NCI-H1092 (cell line): ENCODE measurements at places on chromosomes 6 and 20.
A peak's percentile ranks its signal among the peaks of the same experiment; 100 is the strongest.

GRCh38 chr20:14299831-14300230 lies 37.6 kb downstream of the FLRT3 start:
- no peak for DNase-seq

- DNase-seq = peak; percentile 52
These were observed 80.2 kb downstream of the AFDN start for GRCh38 chr6:167906899-167907298.

GRCh38 chr6:139583420-139583819 lies 209.0 kb upstream of the CITED2 start:
- no peak for DNase-seq

DNA sequence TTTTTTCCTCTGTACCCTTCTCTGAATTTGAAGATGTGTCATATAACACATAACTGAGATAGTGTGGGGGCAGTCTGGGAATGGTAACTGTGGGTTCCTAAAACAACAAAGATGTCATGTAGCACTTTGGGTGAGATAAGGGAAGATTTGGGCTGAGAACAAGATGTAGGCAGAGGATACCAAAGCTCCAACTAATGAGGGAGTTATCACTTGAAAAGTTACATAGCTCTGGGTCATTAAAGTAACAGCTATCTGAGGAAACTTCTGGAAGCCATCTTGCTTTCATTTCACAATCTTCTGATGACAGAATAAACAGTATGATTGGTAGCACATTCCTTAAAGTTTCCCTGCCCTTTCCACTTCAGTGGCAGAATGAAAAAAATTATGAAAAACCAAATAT lies 255.4 kb downstream of the TBX18 start:
- DNase-seq = no peak

DNA sequence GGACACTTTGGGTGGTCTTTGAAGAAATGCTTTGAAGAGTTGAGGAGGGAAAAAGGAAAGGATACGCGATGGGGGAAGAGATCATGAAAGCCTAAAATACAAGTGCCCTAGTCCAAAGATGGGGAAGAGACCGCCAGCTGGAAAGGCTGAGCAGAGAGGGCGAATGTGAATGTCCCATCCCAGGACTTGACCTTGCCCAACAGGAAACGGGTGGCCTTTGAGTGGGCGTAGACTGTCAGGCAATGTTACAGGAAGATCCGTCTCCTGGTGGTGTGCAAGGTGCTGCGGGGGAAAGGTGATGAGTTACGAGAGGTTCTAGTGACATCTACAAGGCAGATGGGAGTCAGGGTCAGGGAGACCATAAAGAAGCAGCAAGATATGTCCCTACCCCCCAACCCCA lies 55.0 kb upstream of the TBXT start:
- no peak for DNase-seq

- DNase-seq = no peak
These were observed 54.1 kb downstream of the UBE2V1 start for GRCh38 chr20:50058662-50059402.

DNA sequence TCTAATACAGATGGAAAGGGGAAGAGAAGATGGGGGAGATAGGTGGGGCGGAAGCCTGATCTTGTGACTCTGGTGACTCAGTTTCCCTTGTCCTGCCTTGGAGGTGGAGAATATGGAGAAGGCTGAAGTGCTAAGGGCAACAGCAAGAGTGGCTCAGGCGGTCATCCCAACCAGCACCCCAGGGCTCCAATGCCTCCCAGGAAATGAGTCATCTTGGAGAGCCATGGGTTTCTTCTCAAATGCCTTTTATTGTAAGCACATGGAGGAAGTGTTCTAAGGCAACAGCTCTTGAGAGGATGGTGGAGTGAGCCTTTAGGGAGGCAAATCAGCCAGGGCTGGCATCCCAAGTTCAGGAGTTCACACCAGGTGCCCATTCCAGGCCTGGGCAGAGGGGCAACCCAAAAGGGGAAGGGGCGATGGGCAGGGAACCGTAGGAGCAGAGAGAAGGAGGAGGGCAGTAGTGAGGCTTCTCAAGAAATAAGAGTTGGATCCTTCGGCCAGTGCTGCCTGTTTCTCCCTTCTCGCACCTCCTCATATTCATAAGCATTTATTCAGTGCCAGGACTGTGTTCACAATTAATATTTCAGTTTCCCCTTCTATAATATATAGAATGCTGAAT lies 13.2 kb upstream of the AHCY start:
- no peak for DNase-seq

GRCh38 chr20:50083034-50083433 lies 29.9 kb downstream of the UBE2V1 start:
- no peak for DNase-seq

GRCh38 chr6:45538641-45539547 lies 161.2 kb upstream of the SUPT3H start:
- DNase-seq = no peak

DNA sequence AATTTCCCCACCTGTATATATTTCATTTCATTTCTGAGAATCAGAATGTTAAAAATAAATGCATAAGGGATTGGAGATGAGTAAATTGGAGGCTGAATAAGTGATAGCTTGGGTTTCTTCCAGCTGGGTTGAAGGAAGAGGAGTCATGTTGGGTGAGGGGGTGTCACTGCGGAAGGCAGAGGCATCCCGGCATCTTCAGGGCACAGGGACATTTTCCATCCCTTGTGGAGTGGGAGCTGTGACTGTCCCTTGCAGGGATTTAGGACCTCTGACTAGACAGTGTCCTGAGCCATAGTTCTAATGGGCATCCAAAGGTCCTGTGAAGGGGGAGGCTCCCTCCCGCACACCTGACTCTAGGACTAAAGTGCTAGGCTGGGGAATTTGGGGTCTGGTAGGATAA lies 2.1 kb downstream of the MCHR2 start:
- DNase-seq = no peak

- no peak for DNase-seq
These were observed 8.8 kb upstream of the SUPT3H start for GRCh38 chr6:45386501-45386900.

- no peak for DNase-seq
These were observed 120.4 kb downstream of the RNGTT start for GRCh38 chr6:88843040-88843439.

DNA sequence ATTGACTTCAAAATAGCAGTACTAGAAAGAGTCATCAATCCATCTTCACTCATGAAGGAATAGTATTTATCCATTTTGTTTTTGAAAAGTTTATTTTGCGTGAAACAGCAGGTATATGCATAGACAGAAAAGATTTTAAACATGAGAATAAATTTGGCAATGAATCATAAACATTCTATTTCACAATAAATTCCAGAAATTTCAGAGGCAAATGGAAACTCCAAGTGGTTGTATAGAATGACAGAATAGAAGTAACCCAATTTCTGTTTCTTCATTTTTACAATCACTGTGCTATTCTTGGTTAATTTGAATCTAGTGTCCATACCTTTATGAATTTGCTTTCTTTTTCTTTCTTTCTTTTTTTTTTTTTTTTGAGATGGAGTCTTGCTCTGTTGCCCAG lies 173.0 kb upstream of the ECI2 start:
- no peak for DNase-seq

DNA sequence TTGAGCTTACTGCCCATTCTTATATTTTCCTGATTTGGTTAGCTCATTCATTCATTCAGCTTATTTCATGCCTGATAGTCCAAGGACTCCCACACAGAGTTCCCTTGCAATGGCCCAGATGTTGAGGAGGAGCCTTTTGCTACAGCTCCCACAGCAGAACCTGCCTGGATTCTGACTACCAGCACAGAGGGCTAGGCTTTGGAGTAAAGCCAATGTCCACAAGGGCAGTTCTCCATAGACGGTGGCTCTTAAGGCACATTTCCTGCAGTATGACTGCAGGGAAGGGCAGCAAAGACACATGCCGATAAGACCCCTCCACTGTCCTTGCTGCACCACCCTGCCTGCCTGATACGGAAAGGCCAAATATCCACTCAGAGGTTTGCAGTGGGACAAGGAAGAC lies 112.3 kb upstream of the SYNDIG1 start:
- DNase-seq = peak; percentile 54

GRCh38 chr6:138814179-138814834 lies 18.4 kb downstream of the ECT2L start:
- no peak for DNase-seq

GRCh38 chr6:109478841-109479624 lies 4.0 kb downstream of the ZBTB24 start:
- DNase-seq = no peak

GRCh38 chr6:113442040-113442439 lies 415.1 kb upstream of the MARCKS start:
- no peak for DNase-seq

- no peak for DNase-seq
These were observed 117.0 kb upstream of the PRL start for GRCh38 chr6:22413681-22414311.

GRCh38 chr6:151999194-151999593 lies 191.7 kb downstream of the ESR1 start:
- no peak for DNase-seq

DNA sequence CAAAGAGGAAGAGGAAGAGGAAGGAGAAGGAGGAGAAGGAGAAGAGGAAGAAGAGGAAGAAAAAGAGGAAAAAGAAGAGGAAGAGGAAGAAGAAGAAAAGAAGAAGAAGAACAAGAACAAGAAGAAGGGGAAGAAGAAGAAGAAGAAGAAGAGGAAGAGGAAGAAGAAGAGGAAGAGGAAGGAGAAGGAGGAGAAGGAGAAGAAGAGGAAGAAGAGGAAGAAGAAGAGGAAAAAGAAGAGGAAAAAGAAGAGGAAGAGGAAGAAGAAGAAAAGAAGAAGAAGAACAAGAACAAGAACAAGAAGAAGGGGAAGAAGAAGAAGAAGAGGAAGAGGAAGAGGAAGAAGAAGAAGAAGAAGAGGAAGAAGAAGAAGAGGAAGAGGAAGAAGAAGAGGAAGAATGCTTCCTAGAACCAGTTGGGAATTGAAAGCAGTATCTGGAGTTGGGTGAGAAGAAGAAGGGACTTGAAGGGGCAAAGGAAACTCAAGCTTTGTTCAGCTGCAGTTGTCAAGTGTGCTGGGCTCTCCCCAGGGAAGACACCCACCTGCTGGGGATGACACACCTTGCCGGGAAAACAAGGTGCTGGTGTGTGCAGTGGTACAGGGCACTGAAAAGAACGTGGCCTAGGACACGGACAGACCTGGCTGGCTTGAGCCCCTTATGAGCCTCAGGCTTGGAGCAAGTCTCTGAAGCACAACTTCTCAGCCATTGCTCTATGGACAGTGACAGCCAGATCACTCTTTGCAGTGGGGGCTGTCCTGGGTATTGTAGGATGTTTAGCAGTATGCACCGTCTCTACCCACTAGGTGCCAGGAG lies 30.1 kb upstream of the ARFGEF2 start:
- no peak for DNase-seq

DNA sequence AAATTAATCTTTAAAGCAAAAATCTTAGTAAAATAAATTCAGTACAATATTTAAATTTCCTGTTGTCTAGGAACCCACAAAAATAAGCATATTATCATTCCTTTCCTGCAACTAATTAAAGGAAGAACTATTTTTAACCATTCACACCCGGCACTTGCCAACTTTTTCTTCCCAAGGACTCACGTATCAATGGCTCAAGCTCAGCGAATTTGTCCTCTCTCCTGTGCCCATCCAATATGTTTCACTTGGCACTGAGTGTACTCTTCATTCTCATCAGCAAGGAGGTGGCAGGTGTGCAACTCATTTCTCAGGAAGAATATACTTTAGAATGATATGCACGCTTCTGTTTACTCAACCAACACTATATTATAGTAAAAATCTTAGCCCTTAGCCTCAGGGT lies 419.4 kb downstream of the C6orf118 start:
- DNase-seq = no peak

- no peak for DNase-seq
These were observed 598.3 kb upstream of the JAG1 start for GRCh38 chr20:11271920-11272594.

GRCh38 chr6:166572370-166573261 lies 13.9 kb downstream of the RAMACL start:
- DNase-seq = no peak

GRCh38 chr6:107894809-107895396 lies 63.1 kb downstream of the SEC63 start:
- DNase-seq = no peak

GRCh38 chr6:168138436-168138835 lies 59.4 kb upstream of the FRMD1 start:
- DNase-seq = no peak
